ENCODE measurements at places on chromosomes 6 and 20. TPM values are rescaled to one million over a fixed set of nuclear protein-coding genes. Genes with fewer than 3 reads are reported as not detected.

LSM14B gene
- 52.2 TPM for total RNA-seq

TNNC2 gene
- total RNA-seq, result 0.26 TPM

AARS2 gene
- total RNA-seq, result 13.1 TPM

SLC22A16 gene
- total RNA-seq, result not detected

CTNNBL1 gene
- 71.2 TPM for total RNA-seq

CRISP3 gene
- not detected for total RNA-seq

NOX3 gene
- not detected for total RNA-seq

All from Panc1 (cell line).